ENCODE measurements at places on chromosomes 3 and 15.

DNA sequence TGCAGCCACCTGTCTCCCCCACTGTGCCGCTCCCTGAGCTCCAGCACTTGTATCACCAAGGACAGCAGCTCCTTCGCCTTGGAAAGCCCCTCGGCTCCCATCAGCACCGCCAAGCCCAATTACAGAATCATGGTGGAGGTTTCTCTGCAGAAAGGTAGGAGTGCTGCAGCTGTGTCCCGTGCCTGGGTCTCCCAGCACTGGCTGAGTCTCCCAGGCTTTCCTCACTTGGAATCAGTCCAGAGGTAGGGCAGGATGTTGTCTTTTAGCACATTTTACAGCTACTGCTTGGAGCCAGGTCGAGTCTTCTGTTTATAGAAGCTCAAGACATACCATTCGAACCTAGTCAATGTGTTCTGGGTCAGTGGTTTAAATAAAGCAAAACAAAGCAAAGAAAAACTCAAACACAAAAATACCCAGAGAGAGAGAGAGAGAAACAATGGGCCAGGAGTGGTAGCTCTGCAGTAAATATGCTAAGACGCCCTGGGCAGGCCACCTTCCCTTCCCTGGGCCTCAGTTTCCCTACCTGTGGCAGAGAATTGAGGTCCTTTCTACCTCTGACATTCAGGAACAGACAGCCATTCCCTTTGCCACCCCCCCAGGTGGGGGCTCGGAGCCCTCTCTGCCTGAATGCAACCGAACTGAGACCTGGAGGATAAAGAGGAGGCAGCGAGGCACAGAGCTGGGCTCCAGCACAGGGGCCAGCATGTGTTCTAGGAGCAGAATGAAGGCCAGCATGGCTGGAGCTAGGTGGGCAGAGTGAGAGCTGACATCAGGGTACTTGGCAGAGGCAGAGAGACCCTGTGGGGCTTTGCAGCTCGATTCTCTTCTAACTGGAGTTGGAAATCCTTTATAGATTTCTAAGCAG lies 44.1 kb downstream of the STARD5 start:
- DNase-seq: no peak

GRCh38 chr15:38975282-38975990 lies 410.8 kb upstream of the RASGRP1 start:
- no peak for DNase-seq

DNA sequence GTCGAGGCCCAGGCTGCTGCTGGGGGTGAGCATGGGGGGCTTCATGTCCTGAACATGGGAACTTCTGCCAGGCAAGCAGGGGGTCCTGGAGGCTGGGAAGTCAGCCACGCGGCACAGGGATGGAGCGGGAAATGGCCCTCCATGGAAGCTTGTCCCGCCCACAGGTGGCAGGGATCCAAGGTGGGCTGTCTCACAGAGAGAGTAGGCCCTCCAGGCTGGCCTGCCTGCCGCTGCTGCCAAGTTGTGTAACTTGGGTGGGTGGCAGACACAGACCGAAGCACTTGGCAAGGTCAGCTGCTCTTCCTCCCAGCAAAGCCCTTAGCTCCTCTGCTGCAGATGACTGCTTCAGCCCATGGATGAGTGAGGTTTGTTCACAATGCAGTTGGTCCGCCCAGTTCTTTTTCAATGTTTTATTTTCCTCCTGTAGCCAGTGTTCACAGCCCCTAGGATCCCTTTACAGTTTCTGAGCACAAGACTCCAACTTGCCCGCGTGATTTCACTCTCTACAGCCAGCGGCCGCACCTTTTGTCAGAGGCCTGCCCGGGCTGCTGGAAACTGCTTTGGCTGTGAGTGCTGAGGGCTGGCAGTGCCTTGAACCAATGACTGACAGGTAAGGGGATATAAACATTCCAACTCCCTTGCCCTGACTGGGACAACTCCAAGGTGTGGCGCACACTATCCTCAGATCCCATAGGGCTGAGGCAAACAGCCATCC lies 26.7 kb downstream of the HCN4 start:
- no peak for DNase-seq

- no peak for DNase-seq
Observed at GRCh38 chr3:72234391-72234790, 449.4 kb upstream of the PROK2 start.
